ENCODE measurements at places on chromosomes 11 and 22. TPM values are rescaled to one million over a fixed set of nuclear protein-coding genes. Genes with fewer than 3 reads are reported as not detected.

GRCh38 chr11:15970506-15971214 lies 385.7 kb downstream of the SOX6 start:
- no peak for DNase-seq

DNA sequence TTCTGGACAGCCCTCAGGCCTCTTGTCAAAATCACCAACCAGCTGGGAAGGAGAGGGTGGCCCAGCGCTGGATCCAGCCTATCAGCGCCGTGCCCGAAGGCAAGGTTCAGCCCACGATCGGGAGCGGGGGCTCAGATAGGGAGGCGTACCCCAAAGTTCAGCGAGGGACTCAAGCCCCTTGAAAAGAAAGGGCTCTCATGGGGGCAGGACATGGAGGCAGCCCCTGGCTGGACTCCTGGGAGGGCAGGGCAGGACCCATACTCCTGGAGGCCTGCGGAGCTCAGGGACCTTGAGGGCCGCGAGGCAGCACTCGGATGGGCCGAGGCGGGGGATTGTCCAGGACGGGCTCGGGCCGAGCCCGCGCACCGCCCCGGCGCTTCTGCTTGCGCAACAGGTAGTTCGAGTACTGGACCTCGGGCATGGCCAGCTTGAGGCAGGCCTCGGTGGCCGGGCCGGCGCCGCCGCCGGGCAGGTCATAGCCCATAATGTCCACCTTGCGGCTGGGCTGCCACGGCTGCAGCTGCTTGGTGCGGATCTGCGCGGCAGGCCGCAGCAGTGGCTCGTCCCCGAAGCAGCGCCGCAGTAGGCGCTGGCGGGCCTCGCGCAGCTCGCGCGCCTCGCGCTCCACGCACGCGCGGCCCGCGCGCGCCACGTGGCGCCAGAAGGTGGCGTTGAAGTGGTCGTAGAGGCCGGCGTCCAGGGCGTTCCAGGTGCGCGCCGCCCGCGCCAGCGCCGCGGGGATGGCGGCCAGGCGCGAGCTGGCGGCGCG lies 6.5 kb downstream of the GAL3ST3 start:
- DNase-seq: no peak

DNA sequence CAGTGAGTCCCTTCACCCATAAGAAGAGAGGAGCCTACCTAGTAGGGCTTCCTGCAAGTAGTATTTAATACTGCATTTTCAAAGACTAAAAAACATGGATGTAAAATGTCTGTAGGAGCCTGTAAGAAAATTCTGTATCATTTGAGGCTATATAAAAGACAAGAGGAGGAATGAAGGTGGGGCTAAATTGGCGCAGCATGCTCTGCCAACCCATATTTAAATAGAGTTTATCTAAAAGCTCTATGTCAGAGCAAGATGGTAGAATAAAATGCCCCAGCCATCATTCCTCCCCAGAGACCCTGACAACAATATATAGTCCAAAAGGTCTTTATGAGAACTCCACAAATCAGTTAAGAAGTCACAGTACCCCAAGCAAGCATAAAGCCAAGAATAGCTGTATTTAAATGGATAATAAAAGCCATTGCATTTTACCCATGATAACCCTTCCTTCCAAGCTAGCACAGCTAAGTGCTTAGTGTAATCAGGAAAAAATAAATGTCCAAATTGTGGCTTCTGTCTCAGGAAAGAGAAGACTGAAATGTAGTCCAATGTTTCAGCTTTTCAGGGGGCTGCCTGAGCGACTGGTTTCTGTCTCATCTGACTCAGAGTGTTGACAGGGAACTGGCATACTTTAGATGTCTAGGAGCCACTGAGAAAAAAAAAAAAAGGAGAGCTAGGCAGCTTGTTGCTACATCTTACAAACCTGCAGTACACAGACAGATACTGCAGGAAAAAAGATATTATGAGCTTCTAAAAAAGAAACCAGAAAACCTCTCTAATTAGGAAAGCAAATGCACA lies 258.6 kb downstream of the METTL15 start:
- no peak for DNase-seq

Gene HMOX1
- total RNA-seq: 14.9 TPM

Gene CLTCL1
- 0.18 TPM for total RNA-seq
